ENCODE measurements at places on chromosomes 7 and 10.
A peak's percentile ranks its signal among the peaks of the same experiment; 100 is the strongest.

- no peak for DNase-seq
Measured at GRCh38 chr7:136359333-136359903, 382.3 kb upstream of the MTPN start.

GRCh38 chr7:137633133-137633532 is 213.6 kb downstream of the DGKI start:
- no peak for DNase-seq

DNA sequence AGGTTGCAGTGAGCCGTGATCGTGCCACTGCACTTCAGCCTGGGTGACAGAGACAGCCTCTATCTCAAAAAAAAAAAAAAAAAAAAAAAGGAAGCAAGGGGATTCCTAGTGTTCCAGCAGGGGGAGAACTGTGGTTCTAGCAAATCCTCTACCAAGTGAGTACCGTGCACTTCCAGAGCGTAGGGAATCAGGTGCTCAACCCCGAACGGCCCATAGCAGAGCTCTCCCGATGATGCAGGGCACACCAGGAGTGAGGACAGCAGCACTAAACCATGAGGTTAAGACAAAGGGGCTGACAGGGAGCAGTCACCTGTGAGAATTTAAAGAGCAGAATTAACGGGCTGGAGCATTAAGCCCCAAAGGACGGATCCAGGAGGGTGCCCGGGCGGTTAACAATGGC is 173.6 kb downstream of the PTPRN2 start:
- DNase-seq: no peak

DNA sequence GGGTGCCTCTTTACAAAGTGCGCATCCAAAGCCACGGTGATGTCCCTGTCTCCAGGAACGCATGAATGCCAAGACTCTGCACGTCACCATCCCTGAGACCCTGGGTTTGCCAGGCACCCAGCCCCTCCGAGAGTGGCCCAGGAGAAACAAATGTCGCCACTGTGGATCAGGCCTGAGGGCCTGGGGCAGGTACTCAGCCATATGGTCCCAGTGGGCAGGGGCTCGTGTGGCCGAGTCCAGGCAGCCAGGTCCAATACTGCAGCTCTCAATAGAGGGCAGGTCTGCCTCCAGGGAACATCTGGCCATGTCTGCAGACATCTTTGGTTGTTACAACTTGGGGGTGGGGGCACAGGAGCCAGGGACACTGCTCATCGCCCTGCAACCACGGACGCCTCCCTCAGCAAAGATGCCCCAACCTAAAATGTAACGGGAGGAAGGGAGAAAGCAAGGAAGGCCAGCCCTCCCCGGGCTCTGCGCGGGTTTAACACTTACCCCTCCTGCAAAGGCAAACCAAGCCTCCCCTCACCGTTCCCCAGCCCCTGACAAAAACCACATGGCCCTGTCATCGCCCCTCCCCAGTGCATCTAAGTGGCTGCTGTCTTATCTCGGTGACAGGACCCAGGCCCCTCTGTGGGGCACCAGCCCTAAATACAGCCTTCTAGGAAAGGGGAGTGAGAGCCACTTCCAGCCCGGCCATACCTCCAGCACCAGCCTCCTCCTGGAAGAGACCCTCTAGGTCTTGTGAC is 10.3 kb upstream of the PAPOLB start:
- no peak for DNase-seq

DNA sequence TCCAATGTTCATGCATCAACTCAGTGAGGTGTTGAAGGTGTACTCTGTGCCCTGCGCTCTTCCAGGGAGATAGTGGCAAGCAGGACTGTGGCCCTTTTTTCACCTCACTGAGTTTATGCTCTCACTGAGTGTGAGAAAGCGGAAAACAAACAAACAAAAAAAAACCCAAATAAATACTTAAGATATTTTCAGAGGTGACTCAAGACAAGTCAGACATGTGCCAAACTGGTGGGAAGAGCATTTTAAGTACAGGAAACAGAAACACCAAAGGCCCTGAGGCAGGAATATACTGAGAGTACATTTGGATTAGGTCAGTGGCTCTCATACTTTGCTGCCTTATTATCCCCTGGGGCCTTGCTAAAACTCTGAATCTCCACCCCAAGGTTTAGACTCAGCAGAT is 111.9 kb upstream of the IGFBP3 start:
- DNase-seq: no peak

GRCh38 chr10:30216821-30217220 is 132.3 kb downstream of the MTPAP start:
- DNase-seq: no peak

DNA sequence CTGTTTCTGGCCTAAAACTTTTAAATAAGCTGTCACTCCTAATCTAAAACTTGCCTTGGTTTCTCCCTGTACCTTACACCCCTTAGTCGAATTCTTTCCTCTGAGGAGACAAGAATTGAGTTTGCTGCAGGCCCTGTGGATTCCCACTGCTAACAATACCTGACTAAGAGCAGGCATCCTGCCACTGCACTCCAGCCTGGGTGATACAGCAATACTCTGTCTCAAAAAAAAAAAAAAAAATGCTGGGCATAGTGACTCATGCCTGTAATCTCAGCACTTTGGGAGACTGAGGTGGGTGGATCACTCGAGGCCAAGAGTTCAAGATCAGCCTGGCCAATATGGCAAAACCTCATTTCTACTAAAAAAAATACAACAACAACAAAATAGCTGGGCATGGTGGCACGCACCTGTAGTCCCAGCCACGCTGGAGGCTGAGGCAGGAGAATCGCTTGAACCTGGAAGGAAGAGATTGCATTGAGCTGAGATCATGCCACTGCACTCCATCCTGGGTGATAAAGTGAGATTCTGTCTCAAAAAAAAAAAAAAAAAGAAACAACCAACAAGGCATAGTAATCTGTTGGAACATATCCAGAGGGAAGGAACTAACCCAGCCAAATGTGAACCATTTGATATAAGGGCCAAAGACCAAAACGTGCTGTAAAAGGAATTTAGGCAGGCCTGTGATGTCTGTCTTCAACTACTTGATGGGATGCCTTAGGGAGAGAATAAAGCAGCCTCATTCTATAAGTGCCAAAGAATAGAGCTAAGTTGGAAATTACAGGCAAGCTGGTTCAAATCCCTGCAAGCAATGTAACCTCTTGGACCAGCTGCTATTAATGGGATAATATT is 732.7 kb upstream of the AUTS2 start:
- DNase-seq: no peak

DNA sequence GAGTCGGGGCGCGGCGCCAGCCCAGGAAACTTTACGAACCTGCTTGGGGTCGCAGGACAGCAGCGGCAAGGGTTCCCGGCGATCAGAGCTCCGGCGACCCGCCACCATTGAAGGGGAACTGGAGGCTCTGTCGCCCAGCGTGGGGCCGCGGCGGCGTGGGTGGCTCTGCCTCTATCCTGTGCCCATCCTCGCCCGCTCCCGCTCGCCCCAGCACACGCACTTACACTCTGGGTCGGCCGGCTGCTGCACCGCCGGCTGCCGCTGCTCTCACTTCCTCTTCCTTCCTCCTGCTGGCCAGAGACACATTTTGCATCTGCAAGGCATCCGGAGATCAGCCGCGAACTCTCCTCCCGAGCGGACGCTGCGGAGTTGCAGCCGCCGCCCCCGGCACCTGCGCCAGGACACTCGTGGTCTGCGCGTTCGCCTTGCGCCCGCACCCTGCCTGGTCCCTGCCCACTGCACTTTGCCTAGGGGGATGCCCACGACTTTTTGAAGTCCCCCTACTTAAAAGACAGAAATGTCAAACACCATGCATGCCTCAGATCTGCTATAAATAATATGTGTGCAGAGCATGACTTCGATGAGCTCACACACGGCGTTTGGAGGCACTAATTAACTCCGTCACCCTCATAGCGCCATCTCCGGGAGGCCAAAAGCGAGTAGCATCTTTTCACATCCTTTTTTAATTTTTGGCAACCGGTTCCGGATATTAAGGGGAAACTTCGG is at the start of gene ELMO1:
TSS of gene ELMO1 (minus strand) at position 229 of the 726 bp plus-strand sequence. CDS start 106,174 bp downstream, outside the sequence.
- DNase-seq: peak; percentile 72

DNA sequence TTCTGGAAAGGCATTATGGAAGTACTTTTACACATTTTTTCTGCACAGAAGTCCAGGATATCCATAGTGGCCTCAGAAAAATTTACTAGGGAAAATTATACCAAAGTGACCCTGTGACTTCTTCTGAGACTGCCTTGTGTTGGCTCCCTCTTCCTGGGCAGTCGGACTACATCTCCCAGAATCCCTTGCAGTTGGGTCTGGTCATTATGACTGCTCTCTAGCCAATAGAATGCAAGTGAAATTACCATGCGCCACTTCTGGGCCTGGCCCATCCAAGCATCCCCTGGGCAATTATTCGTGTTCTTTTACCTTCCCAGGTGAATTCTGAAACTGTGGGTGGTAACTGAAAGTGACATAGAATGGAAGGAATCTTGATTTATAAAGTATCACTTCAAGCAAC is 430.9 kb downstream of the ACTR3B start:
- DNase-seq: peak; percentile 24

DNA sequence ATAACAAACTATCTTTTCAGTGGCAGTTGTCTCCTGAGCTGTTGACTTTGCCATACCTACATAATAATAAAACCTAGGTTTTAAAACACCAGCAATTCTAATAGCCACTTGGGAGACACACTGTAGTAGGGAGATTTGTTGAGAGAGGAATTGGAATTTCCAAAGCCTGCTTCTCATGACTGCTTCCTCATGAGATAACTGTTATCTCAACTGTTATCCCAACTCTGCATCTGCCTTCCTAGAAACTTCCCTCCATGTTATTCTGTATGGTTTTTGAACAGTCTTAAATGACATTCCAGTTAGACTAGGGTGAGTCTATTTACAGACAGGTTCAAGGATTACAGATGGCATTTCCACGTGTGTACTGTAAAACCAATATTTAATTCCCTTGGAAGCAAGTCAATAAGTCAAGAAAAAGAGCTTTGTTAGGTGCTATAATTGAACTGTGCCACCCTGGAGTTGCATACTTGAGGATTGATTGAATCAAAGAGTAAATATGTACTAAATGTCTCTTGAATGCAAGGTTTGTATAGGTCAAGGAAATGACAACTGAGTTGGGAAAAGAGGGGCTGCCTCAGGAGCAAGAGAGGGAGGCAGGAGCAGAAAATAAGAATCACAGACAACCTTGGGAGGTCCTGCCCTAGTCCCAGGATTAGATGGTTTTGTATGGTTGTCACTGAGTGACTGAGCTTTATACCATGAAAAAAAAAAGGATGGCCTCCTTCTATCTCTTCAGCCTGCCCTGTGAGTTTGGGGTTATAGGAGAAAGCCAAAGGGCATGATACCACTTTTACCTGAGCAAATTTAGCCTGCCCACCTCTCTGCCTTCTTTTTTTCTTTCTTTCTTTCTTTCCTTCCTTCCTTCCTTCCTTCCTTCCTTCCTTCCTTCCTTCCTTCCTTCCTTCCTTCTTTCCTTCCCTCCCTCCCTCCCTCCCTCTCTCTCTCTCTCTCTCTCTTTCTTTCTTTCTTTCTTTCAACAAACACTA is 9.9 kb upstream of the TM9SF3 start:
- DNase-seq: no peak

DNA sequence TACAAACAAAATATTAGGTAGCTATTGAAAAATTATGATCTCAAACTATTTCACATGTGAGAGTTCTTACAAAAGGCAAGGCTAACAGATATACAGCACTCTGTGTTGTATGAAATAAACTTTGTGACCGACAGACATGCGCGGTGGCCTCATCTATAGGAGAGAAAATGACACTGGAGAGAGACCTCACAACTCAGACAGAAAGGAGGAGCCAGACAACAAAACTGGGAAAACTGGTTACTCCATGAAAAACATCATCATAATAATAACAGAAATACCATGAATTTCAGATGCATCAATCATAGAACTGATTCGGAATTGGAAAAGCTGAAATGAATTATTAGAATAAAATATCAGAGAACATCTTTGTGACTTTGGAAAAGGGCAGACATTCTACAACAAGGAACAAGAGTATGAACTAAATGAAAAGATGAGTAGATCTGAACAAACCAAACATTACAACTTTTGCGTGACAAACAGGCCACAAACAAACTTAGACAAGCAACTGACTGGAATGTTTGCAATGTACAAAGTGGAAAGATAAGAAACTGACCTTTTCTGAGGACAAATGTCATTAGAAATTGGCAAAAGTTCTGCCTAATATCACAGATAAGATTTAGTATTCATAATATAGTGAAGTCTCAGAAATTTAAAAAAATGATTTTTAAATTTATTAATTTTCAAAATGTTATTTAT is 69.3 kb downstream of the TNS3 start:
- no peak for DNase-seq

GRCh38 chr10:34249634-34250033 is 565.5 kb downstream of the PARD3 start:
- no peak for DNase-seq

DNA sequence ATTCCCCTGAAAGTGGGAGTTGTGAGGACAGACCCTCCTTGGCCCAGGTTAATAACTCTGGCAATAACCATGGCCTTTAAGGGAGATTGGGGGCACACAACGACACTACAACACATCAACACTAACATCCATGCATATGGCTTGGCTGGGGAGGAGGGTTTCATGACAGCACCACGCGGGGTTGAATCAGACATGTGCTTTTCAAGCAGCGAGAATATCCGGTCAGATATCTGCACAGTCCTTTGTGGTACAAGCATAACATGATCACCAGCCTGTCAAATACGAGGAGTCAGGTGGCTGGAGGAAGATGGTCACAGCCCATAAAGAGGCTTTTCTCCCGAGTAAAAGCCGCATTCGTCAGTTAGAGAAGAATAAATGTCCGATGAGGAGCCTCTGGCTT is 13.1 kb upstream of the KLRG2 start:
- no peak for DNase-seq

DNA sequence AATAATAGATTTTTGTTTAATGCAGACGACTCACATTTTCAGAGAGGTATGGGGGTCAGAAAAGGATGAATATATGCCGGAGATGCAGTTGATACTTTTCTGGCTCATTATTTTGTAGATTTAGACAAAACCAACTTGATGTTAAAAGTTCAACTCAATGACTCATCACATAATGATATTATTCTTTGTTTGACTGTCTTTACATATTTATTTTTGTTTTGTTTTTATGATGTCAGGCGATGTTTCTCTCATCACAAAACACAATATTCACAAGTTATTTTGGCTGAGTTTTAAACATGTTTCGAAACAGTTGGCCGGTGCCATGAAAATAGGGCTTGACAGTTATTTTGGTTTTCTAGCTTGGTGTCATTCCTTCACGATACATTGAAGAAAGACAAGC is 1.3 kb downstream of the GJD4 start:
- no peak for DNase-seq

- no peak for DNase-seq
Measured at GRCh38 chr7:80357530-80357929, 154.3 kb downstream of the GNAT3 start.

DNA sequence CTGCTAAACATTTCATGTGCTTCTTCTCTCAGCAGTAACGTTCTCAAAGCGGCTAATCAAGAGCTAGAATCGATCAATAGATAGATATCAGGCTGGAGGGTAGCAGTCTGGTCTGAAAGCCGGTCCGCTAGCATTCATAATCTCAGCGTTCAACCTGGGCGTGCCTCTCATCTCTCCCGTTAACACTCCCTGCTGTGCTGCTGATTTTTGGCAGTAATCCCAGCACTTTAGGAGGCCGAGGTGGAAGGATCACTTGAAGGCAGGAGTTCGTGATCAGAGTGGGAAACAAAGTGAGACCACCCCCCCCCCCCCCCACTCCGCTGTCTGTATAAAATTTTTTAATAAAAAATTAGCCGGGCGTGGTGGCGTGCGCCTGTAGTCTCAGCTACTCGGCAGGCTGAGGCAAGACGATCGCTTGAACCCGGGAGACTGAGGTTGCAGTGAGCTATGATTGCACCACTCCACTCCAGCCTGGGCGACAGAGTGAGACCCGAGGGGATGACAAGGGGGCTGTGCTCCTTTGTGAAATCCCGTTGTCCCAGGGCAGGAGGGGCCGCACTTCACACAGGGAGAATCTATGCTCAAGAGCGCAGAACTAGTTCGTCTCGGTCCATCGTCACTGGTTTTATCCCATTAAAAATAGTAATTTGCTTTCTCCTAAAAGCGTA is 624 bp upstream of the CEP55 start:
- peak; percentile 24 for DNase-seq

Data from DND-41 (cell line).